ENCODE measurements at places on chromosomes 6 and 20.

- DNase-seq = no peak
Observed at GRCh38 chr6:161636882-161637430, 363.1 kb upstream of the AGPAT4 start.

DNA sequence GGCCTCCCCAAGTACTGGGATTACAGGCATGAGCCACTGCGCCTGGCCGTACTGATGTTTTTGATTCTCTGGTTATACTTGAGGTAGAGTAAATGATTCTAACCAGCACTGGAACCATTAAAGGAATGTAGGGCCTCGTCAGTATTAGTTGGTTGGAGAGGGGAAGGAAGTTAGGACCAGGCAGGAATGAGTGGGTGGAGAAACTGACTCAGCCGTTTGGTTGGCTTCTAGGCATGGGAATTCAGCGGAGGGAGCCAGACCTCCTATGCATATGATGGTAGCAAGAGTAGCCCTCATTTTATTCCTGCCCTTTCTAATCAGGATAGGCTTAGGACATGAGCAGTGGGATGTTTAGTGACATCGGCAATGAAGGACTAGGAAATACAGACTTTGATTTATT lies 19.0 kb upstream of the SERINC3 start:
- no peak for DNase-seq

- no peak for DNase-seq
Observed at GRCh38 chr6:23927935-23928334, 198.1 kb upstream of the NRSN1 start.

- no peak for DNase-seq
Observed at GRCh38 chr6:33290459-33290858, 1.1 kb downstream of the PFDN6 start.

DNA sequence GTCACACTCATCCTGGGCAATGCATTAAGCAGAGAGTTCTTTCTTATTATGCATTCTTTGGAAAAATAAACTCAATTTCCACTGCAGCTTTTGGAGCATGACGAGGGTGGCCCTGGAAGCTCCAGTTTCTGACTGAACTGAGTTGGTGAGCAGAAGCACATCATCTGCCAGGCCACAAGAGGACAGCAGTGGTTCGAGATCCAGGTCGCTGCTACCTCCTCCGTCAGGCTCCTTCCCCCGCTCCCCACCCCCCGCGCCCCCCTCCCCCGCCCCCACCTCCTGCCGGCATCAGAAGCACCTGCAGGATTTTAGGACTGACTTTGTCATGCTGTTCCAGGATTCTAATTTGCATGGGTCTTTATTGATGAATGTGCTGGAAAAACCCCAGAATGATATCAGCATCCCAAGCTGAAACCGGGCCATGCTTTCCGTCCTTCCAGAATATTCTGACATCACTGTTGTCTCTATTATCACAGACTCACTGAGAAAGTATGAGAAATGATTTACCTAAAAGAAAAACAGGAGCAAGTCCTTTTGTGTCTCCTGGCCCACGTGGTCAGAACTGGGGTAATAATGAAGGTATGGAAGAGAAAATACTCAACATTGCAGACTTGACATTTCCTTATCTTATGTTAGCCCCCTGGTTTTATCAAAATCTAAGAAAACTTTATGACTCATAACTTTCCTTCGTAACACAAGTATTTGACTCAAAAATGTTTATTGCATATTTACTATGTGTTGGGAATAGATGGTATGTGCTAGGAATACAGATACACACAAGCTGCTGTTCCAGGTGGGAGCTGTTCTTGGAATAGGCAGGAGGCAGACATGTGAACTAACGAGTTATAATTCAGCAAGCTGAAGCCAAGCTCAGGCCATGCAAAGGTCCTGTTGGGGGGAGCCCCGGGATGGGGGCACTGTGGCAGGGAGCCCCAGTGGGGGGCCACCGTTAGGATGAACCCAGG lies 220.2 kb upstream of the EXOC2 start:
- DNase-seq = no peak

GRCh38 chr20:47849596-47849995 lies 64.3 kb upstream of the SULF2 start:
- DNase-seq = no peak

DNA sequence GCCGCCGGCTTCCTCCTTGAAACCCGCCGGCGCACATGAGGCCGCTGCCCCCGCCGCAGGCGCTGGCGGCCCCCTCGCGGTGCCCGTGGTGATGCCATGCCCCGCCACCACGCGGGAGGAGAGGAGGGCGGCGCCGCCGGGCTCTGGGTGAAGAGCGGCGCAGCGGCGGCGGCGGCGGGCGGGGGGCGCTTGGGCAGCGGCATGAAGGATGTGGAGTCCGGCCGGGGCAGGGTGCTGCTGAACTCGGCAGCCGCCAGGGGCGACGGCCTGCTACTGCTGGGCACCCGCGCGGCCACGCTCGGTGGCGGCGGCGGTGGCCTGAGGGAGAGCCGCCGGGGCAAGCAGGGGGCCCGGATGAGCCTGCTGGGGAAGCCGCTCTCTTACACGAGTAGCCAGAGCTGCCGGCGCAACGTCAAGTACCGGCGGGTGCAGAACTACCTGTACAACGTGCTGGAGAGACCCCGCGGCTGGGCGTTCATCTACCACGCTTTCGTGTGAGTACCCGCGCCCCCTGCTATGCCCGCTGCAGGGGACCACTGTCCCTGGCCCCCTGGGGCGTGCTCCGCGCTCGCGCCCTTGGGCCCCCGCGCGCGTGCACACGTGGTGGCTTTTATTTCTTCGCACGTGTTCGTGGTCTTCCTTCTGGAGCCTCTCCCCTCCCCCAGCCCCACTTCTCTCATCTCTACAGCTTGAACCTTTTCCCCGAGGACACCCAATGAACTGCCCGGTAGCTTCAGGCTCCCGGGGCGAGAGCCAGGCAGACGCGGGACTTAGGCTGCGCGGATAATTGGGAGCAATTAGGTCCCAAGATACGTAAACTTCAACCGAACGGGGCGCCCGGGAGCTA lies 453 bp downstream of the KCNQ5 start:
- no peak for DNase-seq

Data from cortex of kidney (tissue), 1 donor.